B cell (primary cell): ENCODE measurements at places on chromosomes 3 and 15. TPM values are rescaled to one million over a fixed set of nuclear protein-coding genes. Genes with fewer than 3 reads are reported as not detected.

GRCh38 chr3:185401319-185401955 lies 38.5 kb downstream of the MAP3K13 start:
- H3K36me3 ChIP-seq = no peaks in the 10 kb centered on the region
- no peak overlapping the region for H3K4me3 ChIP-seq
- no peaks in the 10 kb centered on the region for H3K4me1 ChIP-seq
- no peak for DNase-seq
- no peak overlapping the region for H3K27ac ChIP-seq

- H3K4me1 ChIP-seq = peaks cover 17% of the 10 kb centered on the region
- no peak overlapping the region for H3K4me3 ChIP-seq
Measured at GRCh38 chr3:45657853-45658252, 31.3 kb upstream of the SACM1L start.

- DNase-seq = no peak
- H3K4me1 ChIP-seq = no peaks in the 10 kb centered on the region
- no peaks in the 10 kb centered on the region for H3K36me3 ChIP-seq
- H3K4me3 ChIP-seq = no peak overlapping the region
Measured at GRCh38 chr15:25171111-25171811, 216.5 kb downstream of the SNRPN start.

- peaks cover 15% of the 10 kb centered on the region for H3K36me3 ChIP-seq
- H3K27ac ChIP-seq = no peak overlapping the region
- no peak overlapping the region for H3K4me3 ChIP-seq
- H3K4me1 ChIP-seq = peaks cover 30% of the 10 kb centered on the region
Measured at GRCh38 chr15:64503197-64503596, 42.8 kb downstream of the ZNF609 start.

DNA sequence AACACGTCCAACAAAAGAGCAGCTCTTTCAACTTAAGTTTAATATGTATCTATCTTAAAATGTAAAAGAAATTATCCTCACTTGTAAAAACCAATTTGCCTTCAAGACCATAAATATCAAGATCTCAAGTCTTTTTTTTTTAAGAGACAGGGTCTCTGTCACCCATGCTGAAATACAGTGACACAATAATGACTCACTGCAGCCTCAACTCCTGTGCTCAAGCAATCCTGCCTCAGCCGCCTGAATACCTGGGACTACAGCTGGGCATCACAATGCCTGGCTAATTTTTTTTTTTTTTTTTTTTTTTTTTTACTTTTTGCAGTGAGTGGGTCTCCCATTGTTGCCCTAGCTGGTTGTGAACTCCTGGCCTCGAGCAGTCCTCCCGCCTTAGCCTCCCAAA lies 26.0 kb downstream of the ACAP2 start:
- H3K4me1 ChIP-seq = peaks cover 9% of the 10 kb centered on the region
- H3K4me3 ChIP-seq = no peak overlapping the region
- no peaks in the 10 kb centered on the region for H3K27me3 ChIP-seq
- H3K27ac ChIP-seq = no peak overlapping the region
- DNase-seq = no peak

GRCh38 chr15:69881766-69882165 lies 216.0 kb downstream of the TLE3 start:
- no peaks in the 10 kb centered on the region for H3K27me3 ChIP-seq
- DNase-seq = peak; percentile 88
- no peaks in the 10 kb centered on the region for H3K36me3 ChIP-seq
- H3K4me1 ChIP-seq = peaks cover 22% of the 10 kb centered on the region
- H3K27ac ChIP-seq = no peak overlapping the region
- H3K4me3 ChIP-seq = no peak overlapping the region

GRCh38 chr3:72629191-72629631 lies 219.0 kb downstream of the SHQ1 start:
- DNase-seq = peak; percentile 61
- peaks cover 19% of the 10 kb centered on the region for H3K4me1 ChIP-seq
- H3K36me3 ChIP-seq = no peaks in the 10 kb centered on the region
- no peaks in the 10 kb centered on the region for H3K27me3 ChIP-seq

GRCh38 chr15:99409097-99409473 lies 156.7 kb upstream of the MEF2A start:
- H3K27me3 ChIP-seq = no peaks in the 10 kb centered on the region
- DNase-seq = peak; percentile 49
- H3K4me1 ChIP-seq = peaks cover 5% of the 10 kb centered on the region

DNA sequence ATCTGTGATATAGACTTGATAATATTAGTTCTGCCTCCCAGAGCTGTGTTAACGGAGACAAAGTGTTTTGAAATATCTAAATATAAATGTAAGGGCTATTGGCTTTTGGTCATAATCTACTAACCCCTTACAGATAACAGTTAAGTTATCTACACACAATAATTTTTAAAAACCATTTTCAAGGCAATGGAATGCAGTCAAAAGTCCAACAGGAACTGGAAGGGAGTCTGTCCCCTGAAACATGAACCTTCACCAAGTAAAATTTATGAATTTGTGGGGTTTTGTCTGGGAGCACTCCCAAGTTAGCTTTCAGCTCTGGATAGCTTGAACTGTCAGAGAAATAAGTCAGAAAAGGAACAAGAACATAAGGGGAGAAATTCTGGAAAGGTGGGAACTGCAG lies 312.3 kb upstream of the ICE2 start:
- no peaks in the 10 kb centered on the region for H3K36me3 ChIP-seq
- H3K4me3 ChIP-seq = no peak overlapping the region
- DNase-seq = no peak
- no peak overlapping the region for H3K27ac ChIP-seq

- H3K27ac ChIP-seq = no peak overlapping the region
- no peaks in the 10 kb centered on the region for H3K4me1 ChIP-seq
- H3K27me3 ChIP-seq = no peaks in the 10 kb centered on the region
Measured at GRCh38 chr3:178446059-178446458, 90.2 kb upstream of the KCNMB2 start.

The CCR9 gene
- total RNA-seq = 0.76 and 1.1 TPM in 2 replicates

The CCR8 gene
- not detected in 2 replicates for total RNA-seq

The ABHD6 gene
- 22.2 and 24.2 TPM in 2 replicates for total RNA-seq

The NR1I2 gene
- total RNA-seq = 0.30 and 0.73 TPM in 2 replicates

The POPDC2 gene
- 6.0 and 8.0 TPM in 2 replicates for total RNA-seq
